Fibroblast of the aortic adventitia (primary cell): ENCODE measurements at places on chromosomes 5 and 9. TPM values are rescaled to one million over a fixed set of nuclear protein-coding genes. Genes with fewer than 3 reads are reported as not detected.

GRCh38 chr5:156587012-156587411 lies 260.0 kb downstream of the SGCD start:
- no peak for DNase-seq

DNA sequence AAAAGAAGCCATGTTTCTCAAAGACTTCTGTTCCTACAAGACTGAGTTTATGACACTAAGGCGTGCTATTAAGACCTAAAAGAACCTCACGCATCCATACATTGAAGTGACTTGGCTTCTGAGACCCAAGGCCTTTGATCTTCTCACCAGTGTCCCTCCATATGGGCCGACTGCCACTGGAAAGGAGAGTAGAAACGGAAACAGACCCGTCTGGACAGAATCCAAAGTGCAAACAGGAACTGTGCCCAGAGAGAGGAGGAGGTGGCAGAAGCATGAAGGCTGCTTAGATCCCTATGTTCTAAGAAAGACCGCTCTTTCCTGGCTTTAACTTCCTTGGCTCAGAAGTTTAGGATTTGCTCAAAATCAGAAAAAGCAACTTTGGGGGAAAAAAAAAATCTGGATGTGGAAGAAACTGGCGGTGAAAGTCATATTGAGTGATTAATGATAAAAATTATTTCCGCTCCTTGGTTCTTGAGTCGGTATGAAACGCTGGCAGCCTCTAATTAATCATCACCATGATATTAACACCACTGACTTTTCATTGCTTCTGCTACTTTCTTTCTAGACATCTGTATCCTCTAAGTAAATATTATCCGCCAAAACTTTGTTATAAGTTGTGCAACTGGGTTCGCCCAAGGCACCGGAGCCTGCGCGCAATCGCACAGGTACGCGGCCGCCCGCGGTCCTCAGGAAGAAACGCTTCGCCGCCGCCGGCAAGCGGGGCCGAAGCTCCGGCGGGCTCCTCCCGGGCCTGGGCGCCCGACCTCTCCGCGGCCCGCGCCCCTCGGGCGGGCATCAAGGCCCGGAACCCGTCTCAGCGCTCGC lies 726 bp downstream of the DAP start:
- DNase-seq = peak; percentile 65

- peak; percentile 92 for DNase-seq
Measured at GRCh38 chr5:144189800-144190429, 19.2 kb downstream of the KCTD16 start.

Gene SPAAR
- total RNA-seq = not detected in 2 replicates

Gene CNTRL
- 11.2 and 15.2 TPM in 2 replicates for total RNA-seq
